ENCODE measurements at places on chromosomes 16 and 17.

DNA sequence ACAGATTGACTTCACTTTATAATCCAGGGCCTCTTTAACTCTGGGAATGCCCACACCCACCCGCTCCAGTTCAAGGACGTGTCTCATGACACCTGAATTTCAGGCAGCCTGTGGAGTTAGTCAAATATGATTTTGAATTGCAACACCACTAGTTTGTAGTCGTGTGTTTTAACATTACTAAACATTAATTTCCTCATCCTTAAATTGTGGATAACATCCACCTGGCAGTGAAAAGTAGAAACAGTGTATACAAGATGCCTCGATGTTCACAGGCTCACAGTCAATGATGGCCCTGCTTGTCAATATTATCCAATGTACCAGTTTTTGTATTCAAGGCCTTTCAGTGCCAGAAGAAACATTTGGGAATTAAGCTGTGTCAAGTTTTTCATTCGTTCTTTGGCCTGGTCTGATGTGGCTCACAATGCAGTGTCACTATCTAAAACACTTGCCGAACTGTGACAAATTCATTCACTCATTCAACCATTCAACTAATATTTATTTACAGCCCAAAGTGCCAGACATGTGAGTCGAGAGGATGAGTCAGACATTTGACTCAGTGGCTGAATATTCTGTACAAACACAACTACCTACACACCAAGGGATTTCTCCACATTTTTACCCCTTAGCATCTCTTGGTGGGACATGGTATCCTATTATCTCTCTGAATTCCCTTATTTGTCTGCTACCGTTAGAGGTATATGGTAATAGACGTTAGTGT lies 1.4 kb downstream of the MEIOB start:
- DNase-seq, result no peak

GRCh38 chr17:50731575-50732460 lies 12.4 kb downstream of the LUC7L3 start:
- DNase-seq, result no peak

DNA sequence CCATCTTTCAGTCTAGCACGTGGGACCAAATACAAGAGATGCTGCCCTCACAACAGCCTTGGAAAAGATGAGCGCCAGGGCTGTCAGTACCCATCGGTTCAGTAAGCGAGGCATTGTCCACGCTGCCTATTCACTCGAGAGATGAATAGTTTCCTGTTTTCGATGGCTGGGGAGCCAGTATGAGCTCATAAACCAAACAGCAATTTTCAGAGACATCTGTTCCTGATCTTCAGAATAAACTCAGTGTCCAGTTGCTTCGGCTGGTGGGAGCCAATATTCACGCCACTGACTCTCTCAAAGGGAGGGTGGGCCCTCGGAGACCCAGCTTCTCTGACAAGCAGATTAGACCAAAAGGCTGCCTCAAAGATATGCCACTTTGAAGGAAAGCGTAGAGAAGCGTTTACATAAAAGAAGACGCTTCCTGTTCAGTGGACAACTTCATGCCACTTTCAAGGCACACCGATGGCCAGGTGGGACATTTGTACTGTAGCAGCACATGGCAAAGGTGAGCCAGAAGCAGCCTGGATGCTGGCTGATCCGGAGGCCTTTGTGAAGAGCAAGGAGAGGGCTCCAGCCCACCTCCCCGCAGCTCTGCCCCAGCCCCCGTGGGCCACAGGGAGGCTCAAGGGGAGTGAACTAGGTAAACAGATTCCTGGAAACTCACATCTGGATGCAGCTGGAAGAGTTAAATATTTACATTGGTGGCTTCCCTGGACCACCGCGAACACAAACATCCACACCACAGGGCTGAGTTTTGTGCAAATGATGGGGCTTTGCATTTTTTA lies 6.0 kb downstream of the TIMM22 start:
- no peak for DNase-seq

DNA sequence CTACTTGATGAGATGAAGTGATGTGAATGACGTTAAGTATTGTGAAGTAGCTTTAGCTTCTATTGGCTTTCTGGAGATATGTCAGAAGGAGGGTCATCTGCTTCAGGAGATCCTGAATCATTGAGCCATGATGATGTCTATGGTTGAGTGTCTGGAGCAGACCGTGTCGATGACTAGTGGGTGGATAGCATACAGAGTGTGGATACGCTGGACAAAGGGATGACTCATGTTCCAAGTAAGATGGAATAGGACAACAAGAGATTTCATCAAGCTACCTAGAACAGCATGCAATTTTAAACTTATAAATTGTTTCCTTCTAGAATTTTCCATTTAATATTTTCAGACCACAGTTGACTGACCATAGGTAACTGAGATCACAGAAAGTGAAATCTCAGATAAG lies 116.1 kb upstream of the RBBP6 start:
- DNase-seq, result no peak

DNA sequence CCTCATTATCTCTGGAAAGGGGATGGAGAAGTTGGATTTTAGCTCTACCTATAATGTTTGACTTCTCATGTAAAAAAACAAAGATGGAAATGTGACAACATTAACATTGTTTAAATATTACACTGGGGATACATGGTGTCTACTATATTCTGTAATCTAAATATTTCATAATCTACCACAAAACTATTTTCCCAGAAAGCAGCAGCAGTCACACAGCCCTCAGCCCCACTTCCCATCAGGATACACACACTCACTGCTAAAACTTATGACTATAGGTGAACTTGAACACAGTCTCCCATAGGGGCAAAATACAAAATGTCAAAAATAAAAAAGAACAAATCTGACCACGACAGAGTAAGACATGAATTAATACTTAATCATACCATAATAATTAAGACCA lies 95.7 kb downstream of the KANSL1 start:
- no peak for DNase-seq

DNA sequence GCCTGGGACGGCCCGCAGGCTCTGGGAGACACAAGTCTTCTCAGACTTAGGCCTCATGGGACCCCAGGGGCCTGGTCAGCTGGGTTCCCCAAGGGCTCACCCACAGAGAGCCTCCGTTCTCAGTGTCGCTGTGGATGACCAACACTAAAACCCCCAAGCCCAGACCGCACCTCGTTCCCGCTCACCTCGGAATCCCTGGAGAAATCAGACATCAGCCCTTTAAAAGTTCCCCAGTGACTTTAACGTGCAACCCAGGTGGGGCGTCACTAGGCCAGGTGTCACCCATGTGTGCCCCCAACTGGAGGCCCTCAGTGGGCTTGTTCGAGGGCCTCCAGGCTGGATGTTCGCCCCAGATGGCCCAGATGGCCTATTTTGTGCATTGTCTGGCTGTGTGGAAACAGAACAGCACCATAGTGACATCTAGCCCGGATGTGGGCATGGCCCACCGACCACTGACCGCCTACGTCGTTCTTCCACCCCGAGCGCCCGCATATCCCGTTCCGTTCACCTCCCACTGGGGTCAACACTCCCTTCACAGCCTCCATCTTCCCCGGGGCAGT lies 52.3 kb upstream of the DNAH17 start:
- no peak for DNase-seq

DNA sequence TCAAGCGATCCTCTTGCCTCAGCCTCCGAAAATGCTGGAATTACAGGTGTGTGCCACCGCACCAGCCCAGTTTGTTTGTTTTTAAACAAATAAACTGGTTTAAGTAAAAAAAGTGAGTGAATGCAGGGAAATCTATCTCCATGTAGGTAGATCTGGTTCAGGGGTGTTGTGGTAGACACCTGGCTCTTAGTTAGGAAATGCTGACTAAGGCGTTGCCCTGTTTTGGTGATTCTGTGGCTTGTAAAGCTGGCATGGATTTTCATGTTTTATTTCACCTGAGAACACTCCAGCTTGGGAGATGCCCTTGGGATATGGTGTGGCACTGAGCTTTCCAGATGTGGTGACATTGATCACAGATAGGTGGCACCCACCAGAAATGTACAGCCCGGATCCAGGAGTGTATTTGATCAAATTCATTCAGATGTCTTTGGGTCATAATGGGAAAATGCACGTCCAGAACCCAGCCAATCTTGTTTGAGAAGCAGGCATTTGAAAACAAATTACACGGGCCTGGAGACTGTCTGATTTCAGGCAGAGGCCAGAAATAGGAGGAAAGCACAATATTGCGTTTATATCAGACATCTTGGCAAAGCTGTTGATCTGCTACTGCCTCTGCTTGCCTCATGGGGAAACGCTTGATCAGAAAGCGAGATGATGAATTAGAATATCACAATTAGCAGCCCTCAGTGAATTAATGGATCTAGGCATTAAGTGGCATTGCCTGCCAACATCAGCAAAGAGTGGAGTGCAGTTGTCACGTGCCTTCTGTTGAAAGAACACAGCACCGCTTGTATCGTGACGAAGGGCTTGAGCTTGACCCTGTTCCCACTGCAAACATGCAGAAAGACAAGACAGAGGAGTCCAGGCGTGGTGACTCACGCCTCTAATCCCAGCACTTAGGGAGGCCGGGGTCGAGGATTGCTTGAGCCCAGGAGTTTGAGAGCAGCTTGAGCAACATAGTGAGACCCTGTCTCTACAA lies 7.3 kb upstream of the IL34 start:
- no peak for DNase-seq

DNA sequence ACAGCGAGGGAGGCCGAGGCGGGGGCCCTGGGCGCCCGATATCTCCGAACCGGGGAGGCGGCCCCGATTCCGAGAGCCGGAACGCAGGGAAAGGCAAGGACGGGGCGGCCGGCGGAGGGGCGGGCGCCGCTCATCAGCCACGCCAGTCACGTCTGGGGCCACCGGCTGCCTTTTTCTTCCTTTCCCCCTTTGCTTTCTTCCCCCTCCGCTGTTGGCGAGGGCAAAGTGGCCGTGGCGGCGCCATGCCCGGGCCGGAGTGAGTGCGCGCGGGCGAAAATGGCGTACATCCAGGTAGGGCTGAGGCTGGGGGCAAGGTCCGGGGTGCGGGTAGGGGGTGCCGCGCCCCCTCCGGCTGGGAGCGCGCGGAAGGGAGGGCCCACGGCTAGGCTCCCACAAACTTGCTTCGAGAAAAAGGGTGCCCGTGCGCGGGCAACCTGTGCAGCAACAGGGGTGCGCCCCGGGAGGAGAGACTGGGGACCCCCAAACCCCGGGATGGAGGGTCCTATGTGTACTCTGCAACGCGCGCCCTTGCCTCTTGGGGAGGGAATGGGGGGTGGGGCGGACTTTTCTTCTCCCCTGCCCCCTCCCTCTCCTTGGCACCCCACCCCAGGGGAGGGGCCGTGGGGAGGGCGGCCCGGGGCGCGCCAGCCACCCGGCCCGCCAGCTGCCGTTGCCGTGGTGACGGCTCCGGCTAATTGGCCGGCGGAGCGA lies 486 bp downstream of the SYT17 start:
- no peak for DNase-seq

GRCh38 chr16:27428026-27428785 lies 26.2 kb downstream of the IL21R start:
- no peak for DNase-seq

DNA sequence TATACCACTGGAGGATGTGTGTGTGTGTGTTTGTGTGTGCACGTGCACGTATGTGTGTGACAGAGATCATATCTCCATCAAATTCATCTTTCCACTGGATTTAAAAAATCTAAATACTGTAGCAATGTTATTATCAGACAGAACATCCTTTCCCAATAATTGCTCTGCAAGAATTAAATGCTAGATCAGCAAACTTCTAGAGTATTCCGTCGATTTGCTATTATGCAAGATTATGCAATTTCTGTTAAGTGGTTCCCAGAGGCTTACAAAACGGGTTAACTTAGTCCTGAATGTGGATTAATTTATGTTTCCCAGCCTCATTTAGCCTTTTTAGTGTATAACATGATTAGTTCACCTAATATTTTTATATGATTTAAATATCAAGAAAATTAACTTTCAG lies 44.5 kb upstream of the CNTNAP4 start:
- no peak for DNase-seq

- no peak for DNase-seq
Measured at GRCh38 chr16:83701494-83701893, 106.3 kb upstream of the HSBP1 start.

- no peak for DNase-seq
Measured at GRCh38 chr16:12971241-12971640, 69.8 kb downstream of the SHISA9 start.

GRCh38 chr17:45889579-45889978 lies 4.8 kb upstream of the MAPT start:
- DNase-seq, result no peak

DNA sequence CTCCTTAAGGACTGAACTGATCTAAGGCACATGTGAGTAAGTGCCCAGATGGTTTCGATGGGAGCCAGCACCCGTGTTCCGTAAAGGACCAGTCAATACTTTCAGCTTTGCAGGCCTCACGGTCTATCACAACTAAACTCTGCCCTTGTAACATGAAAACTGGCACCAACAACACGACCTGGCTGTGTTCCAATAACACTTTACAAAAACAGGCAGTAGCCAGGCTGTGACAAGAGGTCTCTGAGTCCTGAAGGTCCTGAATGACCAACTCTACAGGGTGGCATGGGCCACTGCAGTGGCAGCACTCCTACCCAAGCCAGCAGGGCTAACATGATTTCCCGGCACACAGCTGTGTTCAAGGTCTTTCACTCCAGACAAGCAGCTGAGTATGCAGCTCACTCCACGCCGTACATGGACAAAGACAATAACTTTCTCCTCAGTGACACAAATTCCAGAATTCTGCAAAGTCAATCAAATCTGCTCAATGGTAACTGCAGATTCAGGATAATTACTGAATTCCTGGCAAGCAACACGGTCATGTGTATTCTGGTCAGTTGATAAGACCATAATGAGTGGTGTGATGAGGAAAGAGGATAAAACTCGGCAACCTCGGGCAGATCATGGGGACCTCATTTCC lies 15.3 kb downstream of the NPLOC4 start:
- DNase-seq, result no peak

DNA sequence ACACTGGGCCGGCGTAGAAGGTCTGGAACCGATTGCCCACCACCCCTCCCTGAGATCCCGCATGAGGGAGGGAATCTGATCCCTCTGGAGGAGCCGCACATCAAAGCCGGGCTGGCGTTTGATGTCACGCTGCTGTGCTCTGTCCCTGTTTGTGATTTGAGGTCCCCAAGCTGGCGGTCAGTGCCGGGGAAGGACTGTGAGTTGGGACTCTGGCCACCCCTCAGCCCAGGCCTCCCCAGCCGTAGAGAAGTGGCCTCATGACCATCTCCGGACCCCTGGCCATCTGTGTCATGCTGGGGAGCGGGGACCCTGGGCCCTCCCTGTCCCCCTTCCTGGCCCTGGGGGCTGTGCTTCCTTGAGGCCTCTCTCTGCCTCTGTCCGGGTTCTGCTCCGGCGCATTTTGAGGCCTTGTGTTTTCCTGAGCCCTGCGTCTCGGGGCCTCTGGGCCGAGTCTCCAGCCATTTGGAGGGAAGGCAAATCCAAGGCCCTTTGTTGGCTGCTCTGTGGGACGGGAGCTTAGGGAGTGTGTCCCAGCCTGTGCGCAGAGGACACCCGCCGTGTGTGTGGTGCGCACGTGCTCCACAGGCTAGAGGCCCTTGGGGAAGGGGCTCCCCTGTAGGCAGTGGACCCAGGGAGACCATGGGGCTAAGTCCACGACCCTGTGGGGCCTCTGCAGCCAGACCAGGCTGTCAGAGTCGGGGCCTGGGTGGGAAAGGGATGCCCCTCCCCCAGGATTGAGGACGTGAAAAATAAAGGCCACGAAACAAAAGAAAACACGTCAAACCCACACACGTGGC lies 15.1 kb downstream of the ASPSCR1 start:
- no peak for DNase-seq

- no peak for DNase-seq
Measured at GRCh38 chr17:82285141-82285540, 11.6 kb upstream of the CSNK1D start.

- no peak for DNase-seq
Measured at GRCh38 chr16:20746461-20746860, 4.8 kb upstream of the THUMPD1 start.

- no peak for DNase-seq
Measured at GRCh38 chr17:78793968-78794367, 11.9 kb upstream of the CYTH1 start.

GRCh38 chr16:29999605-30000004 lies 3.6 kb downstream of the INO80E start:
- DNase-seq, result no peak
